ENCODE measurements at places on chromosomes 5 and 9. TPM values are rescaled to one million over a fixed set of nuclear protein-coding genes. Genes with fewer than 3 reads are reported as not detected.

GRCh38 chr9:125649315-125649714 is 57.7 kb downstream of the MAPKAP1 start:
- DNase-seq: no peak

GRCh38 chr5:37791321-37791720 is 48.5 kb downstream of the GDNF start:
- DNase-seq: no peak

- no peak for DNase-seq
These were observed 55.5 kb upstream of the DMRT1 start for GRCh38 chr9:785997-786396.

DNA sequence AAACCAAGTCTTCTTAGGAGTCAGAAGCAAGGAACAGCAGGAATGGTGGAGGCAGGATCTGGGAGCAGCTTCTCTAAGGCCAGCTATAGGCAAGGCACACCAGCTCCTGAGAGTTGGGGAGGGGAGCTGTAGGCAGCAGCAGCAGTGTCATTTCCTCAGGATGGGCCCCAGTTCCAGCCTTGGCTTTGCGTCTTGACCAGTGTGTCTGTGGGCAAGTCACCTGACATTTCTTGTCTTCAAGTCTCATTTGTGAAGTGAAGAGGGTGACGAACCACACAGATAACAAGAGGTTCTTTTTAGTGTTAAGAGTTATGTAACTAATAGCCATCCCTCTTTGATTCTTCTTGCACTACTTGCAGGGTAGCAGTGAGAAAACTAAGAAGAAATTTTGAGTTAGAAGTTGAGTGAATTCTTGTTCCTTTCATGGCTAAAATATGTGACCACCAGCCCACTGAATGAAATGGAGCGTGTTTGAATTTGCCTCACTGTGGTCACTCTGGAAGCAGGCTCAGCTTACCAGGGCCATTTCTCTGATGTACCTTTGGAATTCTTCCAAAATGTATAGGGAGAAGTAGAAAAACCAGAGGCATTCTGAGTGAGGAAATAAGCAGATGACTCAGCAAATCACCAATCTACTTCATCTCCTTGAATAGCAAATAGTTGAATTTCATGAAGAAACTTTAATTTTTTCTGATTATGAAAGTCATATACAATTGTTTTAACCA is 42.4 kb downstream of the RHOBTB3 start:
- DNase-seq: no peak

- no peak for DNase-seq
These were observed 204.1 kb upstream of the MEF2C start for GRCh38 chr5:89087128-89087527.

GRCh38 chr9:120545701-120546550 is 34.0 kb downstream of the CDK5RAP2 start:
- no peak for DNase-seq

- DNase-seq: no peak
These were observed 178.8 kb upstream of the CDH10 start for GRCh38 chr5:24823625-24824024.

Gene LSM11
- 2.1 TPM for total RNA-seq

Gene STING1
- total RNA-seq: 32.4 TPM

Gene SLC31A1
- total RNA-seq: 18.2 TPM

Gene FAM221B
- total RNA-seq: not detected

Gene CDH9
- total RNA-seq: not detected
